ENCODE measurements at places on chromosomes 7 and 10. TPM values are rescaled to one million over a fixed set of nuclear protein-coding genes. Genes with fewer than 3 reads are reported as not detected.

DNA sequence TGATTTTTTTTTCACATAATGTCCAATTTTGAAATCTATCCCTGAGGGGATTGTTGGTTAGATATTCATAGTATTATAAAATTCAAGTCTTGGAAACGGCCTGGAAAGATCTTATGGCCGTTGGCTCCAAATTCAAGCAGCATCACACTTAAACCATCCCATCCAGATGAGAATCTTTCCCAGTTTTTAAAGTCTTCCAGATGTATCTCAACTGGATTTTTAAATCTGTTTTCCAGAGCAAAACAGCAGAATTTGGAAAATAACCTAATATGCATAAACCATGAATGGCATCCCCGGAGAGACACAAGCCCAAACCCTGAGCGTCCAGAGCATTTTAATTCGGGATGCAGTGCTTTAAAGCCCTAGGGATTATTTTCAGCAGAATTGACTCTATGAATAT, 208.2 kb upstream of the PRKCQ start:
- H3K27ac ChIP-seq = no peak overlapping the region
- DNase-seq = no peak
- no peak overlapping the region for H3K4me3 ChIP-seq
- H3K4me1 ChIP-seq = peaks cover 5% of the 10 kb centered on the region
- no peaks in the 10 kb centered on the region for H3K36me3 ChIP-seq

DNA sequence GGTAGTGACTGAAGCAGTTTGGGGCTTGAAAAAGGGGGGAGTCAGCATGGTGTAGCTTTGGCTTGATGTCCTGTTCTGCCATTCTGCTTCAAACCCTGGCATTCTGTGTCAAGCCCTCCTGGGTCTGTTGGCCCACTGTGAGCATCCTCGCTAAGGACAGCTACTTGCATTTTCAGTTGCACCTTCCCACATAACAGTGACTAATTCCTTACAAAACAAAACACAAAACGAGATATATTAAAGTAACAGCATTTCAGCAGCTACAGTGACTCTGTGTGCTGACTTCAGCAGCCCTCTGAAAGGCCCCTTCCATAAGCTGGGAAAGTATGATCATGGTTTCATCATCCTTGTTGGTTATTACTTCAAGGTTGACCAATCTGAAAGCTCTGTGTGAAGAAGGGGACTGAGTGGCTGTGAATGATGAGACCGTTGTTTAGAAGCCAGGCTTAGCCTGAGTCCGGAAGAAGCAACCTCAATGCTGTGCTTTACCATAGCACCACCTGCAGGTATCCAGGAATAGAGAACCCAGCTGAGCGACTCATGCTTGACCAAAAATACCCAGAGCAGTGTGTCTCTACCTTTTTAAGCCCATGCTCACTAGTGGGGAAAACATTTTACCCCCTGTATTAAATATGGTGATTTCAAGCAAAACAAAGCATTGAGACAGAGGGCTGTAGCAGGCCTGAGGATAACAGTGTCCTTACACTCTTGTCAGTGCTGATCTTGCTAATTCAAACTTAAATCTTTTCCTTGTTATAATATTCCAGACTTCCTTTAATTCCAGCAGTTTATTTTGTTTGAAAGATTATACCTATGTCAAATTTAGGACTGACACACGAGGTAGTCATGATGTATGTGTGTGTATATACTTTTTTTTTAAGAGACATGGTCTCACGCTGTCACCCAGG, 42.6 kb upstream of the CC2D2B start:
- H3K27ac ChIP-seq = no peak overlapping the region
- DNase-seq = peak; percentile 64
- no peaks in the 10 kb centered on the region for H3K27me3 ChIP-seq
- peak overlapping the region; percentile 16 for H3K4me3 ChIP-seq

- no peaks in the 10 kb centered on the region for H3K36me3 ChIP-seq
- no peak for DNase-seq
- no peaks in the 10 kb centered on the region for H3K27me3 ChIP-seq
- no peak overlapping the region for H3K4me3 ChIP-seq
- no peaks in the 10 kb centered on the region for H3K4me1 ChIP-seq
Measured at GRCh38 chr10:6591668-6592067, 11.6 kb upstream of the PRKCQ start.

DNA sequence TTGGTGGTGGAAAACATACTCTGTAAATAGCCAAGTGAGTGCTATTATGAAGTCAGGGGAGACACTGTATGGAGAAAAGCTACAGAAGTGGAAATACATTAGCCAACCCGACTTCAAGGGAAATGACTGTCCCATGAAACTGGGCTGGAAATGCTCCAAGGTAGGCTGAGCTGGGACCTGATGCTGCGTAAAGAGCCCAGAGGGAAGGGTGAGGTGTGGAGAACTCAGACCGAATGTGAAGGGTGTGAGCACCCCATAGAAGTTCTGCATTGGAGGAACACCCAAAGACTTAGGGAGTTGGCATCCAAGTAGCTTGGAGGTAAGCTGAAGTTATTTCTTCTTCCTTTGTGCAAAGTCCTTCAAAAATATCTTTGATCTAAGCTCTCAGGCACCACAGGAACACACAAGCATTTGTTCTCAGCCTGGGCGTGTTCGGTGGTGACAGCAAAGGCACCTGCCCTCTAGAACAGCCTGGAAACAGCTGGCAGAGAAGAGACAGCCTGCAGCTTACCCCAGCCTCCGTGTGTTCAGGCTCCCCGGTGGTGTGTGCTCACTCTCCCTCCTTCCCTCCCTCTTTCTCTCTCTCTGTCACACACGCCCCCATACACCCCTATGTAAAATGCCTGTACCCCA, 19.1 kb upstream of the GJD4 start:
- no peaks in the 10 kb centered on the region for H3K4me1 ChIP-seq
- no peak for DNase-seq
- H3K4me3 ChIP-seq = no peak overlapping the region
- H3K36me3 ChIP-seq = no peaks in the 10 kb centered on the region

Gene CLCN1
- total RNA-seq = under 0.01 TPM

Gene TET1
- 4.0 TPM for total RNA-seq

Gene SPOCK2
- 0.36 TPM for total RNA-seq

Gene SPDYE9
- total RNA-seq = not detected

DNA sequence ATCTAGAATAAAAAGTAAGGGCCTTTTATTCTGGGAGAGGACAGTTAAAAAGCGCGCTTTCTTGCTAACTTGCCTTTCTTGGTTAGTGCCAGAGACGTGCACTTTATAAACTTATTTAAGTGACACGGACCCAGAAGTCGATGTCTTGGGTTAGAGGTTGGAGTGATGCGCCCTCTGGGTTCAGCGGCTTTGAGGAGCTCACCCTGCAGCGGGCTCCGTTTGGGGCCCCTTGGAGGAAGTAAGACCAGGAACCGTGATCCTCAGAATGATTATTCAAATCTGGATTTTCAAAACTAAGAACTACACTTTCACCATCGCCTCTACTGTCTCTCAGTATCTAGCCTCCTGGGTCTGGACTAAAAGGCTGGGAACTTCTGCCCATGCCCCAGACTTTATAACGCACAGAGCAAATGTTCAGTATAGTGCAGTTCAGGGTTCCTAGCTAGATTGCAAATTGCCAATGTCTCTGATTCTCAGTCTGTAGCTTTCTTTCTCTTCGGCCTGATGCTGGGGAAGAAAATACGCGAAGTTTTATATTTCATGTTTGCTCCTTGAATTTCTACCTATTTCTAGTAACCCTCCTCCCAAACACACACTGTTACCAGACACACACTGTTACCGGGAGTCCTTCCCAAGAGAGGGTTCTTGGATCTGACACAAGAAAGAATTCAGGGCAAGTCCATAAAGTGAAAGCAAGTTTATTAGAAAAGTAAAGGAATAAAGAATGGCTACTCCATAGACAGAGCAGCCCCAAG, 18.6 kb upstream of the SMO start:
- no peak overlapping the region for H3K27ac ChIP-seq
- H3K4me3 ChIP-seq = peak overlapping the region; percentile 71
- peaks cover 6% of the 10 kb centered on the region for H3K4me1 ChIP-seq
- no peaks in the 10 kb centered on the region for H3K36me3 ChIP-seq
- DNase-seq = peak; percentile 43

Gene HYAL4
- not detected for total RNA-seq

GRCh38 chr10:73264423-73264822, 12.0 kb upstream of the MRPS16 start:
- no peaks in the 10 kb centered on the region for H3K36me3 ChIP-seq
- no peaks in the 10 kb centered on the region for H3K27me3 ChIP-seq
- DNase-seq = no peak
- no peaks in the 10 kb centered on the region for H3K4me1 ChIP-seq
- no peak overlapping the region for H3K4me3 ChIP-seq
- no peak overlapping the region for H3K27ac ChIP-seq

GRCh38 chr7:24054236-24054635, 229.8 kb upstream of the NPY start:
- H3K36me3 ChIP-seq = no peaks in the 10 kb centered on the region
- no peaks in the 10 kb centered on the region for H3K4me1 ChIP-seq
- DNase-seq = no peak
- no peaks in the 10 kb centered on the region for H3K27me3 ChIP-seq
- H3K27ac ChIP-seq = no peak overlapping the region
- H3K4me3 ChIP-seq = no peak overlapping the region

- peaks cover 19% of the 10 kb centered on the region for H3K27me3 ChIP-seq
- H3K4me3 ChIP-seq = no peak overlapping the region
- H3K4me1 ChIP-seq = peaks cover 9% of the 10 kb centered on the region
Measured at GRCh38 chr7:116929021-116929420, 24.3 kb upstream of the ST7 start.

DNA sequence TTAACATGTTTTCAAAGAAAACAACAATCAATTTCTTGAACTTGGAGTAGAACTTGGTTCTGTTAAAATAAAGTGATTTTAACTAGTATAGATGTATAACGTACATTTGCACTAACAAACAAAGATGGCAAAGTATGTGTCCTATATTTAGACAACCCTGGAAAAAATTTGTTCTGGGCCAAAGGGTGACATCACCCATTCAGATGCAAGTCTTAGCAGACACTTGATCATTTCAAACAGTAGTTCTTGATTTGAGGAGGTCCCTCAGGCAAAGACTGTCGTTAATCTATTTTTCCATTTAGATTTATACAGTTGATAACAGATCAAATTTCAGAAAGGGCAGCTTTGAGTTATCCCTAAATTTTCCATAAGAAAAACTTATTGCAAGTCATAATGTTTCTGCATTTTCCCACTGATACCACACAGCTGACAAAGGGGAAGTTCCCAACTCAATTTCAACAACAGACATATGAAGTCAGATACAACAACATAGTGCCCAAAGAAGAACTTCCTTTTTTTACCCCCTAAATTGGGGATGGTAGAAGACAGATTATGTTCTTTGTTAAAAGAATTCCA, 5.2 kb downstream of the NMT2 start:
- no peak overlapping the region for H3K27ac ChIP-seq
- no peaks in the 10 kb centered on the region for H3K27me3 ChIP-seq
- no peak overlapping the region for H3K4me3 ChIP-seq
- H3K36me3 ChIP-seq = peaks cover 2% of the 10 kb centered on the region
- DNase-seq = peak; percentile 43
- H3K4me1 ChIP-seq = peaks cover 25% of the 10 kb centered on the region

DNA sequence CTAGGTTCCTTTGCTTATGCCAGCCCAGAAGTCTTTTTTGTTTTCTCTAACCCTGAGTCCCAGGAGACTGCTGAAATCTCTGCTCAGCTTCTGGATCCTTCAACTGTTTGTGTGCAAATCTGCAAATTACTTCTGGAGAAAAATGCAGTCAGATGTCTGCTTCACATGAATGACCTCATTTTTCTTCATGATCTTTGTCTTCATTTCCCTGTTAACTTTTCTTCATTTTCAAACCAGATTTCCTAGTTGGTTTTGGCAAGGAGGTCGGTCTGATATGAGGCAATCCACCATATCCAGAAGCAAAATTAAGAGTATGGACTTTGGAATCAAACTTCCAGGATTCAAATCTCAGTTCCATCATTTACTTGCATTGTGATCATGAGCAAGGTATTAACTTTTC, 66.8 kb downstream of the ZNF503 start:
- H3K27me3 ChIP-seq = peaks cover 9% of the 10 kb centered on the region
- H3K36me3 ChIP-seq = no peaks in the 10 kb centered on the region
- H3K4me3 ChIP-seq = no peak overlapping the region
- no peaks in the 10 kb centered on the region for H3K4me1 ChIP-seq

Gene NUPR2
- total RNA-seq = not detected

Gene MARVELD1
- total RNA-seq = 57.5 TPM

DNA sequence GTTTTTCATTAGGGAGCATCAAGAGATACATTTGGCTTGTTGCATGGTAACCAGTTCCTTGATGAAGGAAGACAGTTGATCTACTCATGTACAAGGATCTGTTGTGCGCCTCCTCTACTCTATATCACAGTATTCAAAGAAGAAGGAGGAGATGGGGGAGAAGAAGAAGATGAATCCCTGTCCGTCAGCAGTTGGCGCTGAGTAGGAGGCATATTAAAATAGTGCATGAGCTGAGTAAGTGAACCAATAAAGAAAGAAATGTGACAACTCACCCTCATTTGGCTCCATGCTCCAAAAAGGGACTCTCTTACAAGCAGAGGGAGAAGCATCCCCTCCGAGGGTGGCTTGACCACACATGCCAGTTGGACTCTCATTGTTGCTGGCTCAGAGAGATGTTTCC, 20.1 kb downstream of the NPS start:
- DNase-seq = no peak
- no peak overlapping the region for H3K4me3 ChIP-seq
- H3K4me1 ChIP-seq = no peaks in the 10 kb centered on the region
- H3K36me3 ChIP-seq = no peaks in the 10 kb centered on the region

Gene LRRC4
- 0.29 TPM for total RNA-seq

Gene SUPV3L1
- 34.5 TPM for total RNA-seq

GRCh38 chr10:8360814-8361509, 306.5 kb downstream of the GATA3 start:
- no peaks in the 10 kb centered on the region for H3K4me1 ChIP-seq
- no peak for DNase-seq
- no peaks in the 10 kb centered on the region for H3K27me3 ChIP-seq
- H3K4me3 ChIP-seq = no peak overlapping the region

GRCh38 chr10:42482411-42482810, 156.0 kb downstream of the ZNF33B start:
- no peak for DNase-seq
- no peak overlapping the region for H3K27ac ChIP-seq
- no peaks in the 10 kb centered on the region for H3K4me1 ChIP-seq
- H3K4me3 ChIP-seq = no peak overlapping the region
- no peaks in the 10 kb centered on the region for H3K27me3 ChIP-seq
- no peaks in the 10 kb centered on the region for H3K36me3 ChIP-seq

DNA sequence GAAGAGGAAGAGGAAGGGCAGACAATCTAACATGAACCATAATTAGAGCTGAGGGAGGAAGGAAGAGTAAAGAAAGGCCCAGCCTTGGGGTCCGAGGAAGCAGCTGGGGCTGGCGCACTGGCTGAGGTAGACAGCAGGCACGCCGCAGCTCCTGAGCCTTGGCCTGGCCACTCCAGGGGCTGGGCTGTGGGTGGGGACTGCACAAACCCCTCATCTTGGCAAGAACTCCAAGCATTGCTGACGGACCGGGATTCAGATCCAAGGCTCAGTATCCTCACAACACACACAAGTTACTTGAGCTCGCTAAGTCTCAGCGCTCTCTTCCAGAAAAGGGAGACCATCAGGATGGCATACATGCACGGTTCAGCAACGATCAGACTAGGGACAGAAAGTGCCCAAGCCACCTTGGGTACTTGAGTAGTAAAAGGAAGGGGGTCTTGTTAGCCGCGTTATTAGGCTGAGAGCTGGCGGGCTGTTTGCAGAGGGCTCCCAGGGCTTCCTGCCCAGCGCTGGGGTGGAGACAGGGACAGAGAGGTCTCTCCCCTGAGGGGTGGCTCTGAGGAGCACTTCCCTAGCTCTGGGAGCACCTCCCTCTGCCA, 4.5 kb downstream of the TNS3 start:
- DNase-seq = no peak
- H3K4me3 ChIP-seq = no peak overlapping the region
- peak overlapping the region; percentile 87 for H3K27ac ChIP-seq

Measured in osteoblast (primary cell).